ENCODE measurements at places on chromosomes 5 and 9.
A peak's percentile ranks its signal among the peaks of the same experiment; 100 is the strongest.

GRCh38 chr5:135012951-135013391, 21.1 kb downstream of the PITX1 start:
- DNase-seq: no peak

DNA sequence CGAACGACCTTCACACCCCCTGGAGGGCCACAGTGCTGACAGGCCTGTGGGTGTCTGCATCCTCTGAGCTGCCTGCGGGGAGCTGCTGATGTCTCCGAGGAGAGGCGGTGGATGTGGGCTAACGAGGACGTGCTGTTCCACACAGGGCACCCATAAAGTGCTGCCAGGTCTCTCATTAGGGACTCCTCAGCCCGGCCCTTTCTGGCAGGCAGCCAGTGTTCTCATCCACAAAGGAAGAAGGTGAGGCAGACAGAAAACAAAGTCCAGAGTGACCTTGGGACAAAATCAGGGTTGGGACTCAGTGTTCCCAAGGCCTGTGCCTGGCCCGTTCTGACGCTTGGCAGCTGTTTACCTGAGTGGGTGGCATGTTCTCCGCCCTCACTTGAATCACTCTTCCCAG, 29.3 kb downstream of the CARTPT start:
- no peak for DNase-seq

- no peak for DNase-seq
These were observed 251.6 kb upstream of the PTGER4 start for GRCh38 chr5:40428126-40428525.

DNA sequence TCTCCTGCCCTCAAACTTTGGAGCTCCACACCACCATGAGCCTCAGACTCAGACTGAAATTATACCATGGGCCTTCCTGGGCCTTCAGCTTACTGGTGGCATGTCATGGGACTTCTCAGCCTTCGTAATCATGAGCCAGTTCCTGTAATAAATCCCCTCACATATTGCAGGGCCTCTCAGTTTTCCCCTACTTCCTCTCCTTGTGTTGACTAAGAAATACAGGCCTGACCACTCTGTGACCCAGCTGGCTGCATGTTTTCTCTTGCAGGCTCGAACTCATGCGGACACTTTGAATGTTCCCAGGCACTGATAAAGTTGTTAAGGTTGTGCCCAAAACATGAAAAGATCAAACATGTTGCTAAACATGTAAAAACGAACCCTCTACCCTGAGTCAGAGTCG, 26.2 kb upstream of the SHC3 start:
- DNase-seq: no peak

DNA sequence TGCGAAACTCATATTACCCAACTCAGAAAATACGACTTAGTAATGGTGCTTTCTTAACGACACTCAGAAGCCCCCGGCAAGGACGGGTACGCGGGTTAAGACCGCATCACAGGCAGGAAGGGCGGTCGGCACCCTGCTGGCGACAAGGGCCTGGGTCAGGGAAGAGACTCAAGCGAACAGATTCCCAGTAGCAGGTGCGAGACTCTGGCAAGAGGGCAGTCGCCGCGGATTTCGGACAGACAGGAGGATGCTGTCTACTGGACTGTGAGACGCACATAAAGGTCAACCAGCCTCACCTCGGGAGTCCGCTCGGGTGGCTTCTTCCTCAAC, 398 bp downstream of the RAPGEF6 start:
- peak; percentile 70 for DNase-seq

DNA sequence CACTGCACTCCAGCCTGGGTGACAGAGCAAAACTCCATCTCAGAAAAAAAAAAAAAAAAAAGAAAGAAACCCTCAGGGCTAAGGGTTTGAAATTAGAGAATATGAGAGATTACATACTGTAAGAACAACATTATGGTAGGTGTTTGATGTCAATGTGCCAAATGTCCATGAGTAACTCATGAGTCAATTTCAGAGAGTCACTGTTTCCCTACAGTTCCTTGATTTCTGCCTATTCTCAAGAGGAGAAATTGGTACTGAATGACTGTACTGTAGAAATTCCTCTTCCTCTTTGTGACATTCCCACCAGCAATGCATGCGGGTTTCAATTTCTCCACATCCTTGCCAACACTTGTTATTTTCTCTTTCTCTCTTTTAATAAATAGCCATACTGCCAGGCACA, 35.2 kb downstream of the MARVELD2 start:
- no peak for DNase-seq

Data from stimulated activated CD4-positive, alpha-beta T cell treated with anti-CD3 and anti-CD28 coated beads, Interleukin-1b, Interleukin-23, amount 100 ng/mL, for 48 hours (primary cell).